NCI-H2029 treated with DMSO at 0.1 percent for 48 hours (cell line): ENCODE measurements at places on chromosomes 5 and 9.

GRCh38 chr5:172090976-172091547 is 84.6 kb upstream of the FBXW11 start:
- no peak for DNase-seq

DNA sequence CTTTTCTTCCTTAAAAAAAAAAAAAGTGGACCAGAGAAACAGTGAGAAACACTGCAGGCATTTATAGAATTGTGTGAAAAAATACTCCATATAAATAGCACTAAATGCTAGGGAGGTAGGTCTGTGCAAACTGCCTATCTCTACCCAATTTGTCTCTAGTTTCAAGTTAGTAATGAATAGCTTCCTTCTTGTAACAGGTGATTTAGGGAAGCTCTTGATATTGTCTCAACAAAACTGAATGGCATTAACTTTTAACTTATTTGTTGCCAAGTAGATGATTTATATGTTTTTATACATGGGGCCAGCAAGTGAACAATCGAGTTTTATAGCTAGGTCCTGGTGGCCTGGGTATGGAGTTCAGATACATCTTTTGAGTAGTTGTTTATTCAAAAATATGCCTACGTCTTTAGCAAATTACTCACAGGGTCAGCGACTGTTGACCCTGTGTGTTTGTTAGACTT is 283.6 kb downstream of the NR3C1 start:
- no peak for DNase-seq

DNA sequence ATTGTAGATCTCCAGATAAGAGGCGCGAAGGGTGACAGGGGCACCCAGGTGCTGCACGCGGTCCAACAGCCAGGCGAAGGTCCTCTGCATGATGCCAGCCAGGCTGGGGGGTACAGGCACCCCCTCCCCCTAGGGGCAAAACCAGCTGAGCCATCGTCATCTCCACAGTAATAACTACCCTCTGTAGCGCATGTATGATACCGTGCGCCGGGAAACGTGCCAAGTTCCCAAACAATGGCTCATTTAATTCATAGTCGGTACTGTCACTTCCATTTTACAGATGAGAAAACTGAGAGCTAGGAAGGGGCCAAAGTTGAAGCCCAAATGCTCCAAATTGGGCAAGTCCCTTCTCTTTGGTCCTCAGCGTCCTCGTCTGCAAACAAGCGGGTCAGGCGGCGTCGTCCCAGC is 1.5 kb downstream of the KIF12 start:
- DNase-seq, result no peak

- DNase-seq, result no peak
Measured at GRCh38 chr5:2832394-2832793, 80.9 kb upstream of the IRX2 start.

DNA sequence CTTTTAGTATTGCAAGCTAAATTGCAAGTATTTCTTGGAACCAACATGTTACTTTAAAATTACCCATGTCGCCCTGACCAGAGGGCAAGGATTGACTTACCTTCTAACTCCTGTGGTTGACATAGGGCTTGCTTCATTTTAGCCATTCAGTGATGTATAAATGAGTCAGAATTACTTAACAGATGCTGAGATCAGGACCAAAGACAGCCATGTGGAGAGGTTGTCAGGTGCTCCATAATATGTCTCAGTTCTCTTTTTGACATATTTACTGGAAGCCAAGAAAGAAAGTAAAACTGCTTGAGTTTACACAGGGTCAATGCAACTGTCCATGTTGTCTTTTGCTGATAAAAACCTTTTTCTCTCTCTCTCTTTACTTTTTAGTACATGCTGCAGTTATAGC is 33.2 kb downstream of the F2RL2 start:
- no peak for DNase-seq

- DNase-seq, result no peak
Measured at GRCh38 chr9:129478461-129478860, 142.4 kb downstream of the C9orf50 start.

- DNase-seq, result no peak
Measured at GRCh38 chr9:74499770-74500583, 2.8 kb downstream of the RORB start.

DNA sequence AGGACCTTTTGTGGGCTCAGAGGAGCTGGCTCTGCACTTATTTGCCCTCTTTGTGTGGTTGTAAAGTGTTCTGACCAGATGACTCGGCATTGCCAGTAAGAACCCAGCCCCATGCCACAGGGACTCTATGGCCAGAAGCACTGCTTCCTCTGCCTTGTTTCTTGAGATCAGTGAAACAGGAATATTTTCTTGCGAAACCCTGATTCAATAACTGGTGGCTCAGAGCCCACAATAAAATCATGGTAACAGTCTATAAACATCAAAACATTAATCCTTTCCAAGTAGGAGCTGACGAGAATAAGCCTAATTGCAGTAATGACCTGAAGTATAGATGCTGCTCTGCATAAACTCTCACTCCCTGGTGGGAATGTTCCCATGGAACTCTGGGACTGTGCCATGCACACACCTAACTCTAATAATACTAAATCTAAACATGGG is 344.3 kb downstream of the ZNF608 start:
- DNase-seq, result peak; percentile 70

DNA sequence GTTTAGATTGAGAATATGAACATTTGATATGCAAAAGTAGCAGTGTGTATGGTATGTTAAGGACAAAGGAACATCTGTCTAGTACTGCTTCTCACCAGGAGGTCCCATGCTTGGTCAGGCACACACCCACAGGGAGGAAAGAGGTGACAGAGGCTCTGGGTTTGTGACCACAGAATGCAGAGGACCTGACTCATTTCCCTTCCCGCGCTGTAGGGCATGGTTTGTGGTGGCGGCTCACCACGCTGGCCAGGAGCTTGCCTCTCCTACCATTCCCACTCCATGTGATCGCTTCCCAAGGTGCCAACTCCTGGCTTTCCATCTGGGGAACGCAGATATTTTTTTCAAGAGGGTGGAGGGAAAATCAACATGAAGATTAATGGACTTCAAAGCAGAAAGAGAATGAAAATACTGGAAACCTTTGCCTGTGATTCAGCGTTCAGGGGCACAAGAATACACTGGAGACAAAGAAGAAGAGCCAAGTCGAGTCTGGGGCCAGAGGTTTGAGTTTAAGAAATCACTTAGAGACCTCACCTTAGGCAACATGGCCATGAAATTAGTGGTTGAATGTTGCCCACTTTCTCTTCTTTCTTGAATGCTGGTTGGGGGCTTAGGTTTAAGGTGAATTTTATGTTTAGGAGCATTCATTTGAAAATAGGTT is 477.8 kb downstream of the CCDC171 start:
- no peak for DNase-seq

GRCh38 chr5:154258531-154259217 is 68.1 kb downstream of the GALNT10 start:
- DNase-seq, result no peak

DNA sequence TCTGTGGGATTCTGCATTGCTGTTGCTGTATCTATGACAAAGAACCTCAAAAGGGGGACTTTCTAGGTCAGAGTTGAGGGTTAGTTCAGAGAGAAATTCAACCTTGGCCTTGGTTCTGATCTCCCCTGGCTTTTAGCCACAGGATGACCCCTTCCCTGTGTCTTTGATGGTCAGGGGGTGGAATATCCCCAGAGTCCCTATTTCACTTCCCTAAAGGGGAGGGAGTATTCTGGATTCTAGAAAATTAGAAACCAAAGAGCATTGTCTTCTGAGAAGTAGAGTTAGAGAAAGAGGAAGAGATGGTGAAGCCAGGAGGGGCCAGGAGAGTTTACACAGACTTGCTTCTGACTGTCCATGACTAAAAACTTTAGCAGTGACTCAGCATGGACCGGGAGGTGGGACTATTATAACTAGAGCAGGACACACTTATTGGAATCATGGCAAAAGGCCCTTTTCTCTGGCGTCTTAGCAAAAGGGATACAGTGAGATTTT is 56.2 kb upstream of the LPAR1 start:
- DNase-seq, result no peak

DNA sequence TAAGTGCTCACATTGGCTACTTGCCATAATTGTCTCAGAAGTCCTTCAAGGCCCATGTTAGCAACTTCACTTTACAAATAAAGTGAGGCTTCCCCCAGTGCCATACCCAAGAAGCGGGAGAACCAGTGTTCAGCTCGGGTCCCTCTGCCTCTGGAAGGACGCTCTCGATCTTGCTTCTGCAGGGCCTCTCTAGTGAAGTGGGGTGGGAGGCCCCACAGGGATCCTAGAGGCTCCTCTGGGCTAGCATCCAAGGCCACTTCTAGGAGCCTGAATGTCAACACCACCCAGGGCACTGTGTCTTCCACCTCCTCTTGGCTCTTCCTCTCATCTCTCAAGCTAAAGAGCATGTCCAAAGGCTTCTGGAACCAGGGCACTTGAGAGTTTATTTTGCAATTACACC is 282.5 kb downstream of the GADD45G start:
- peak; percentile 81 for DNase-seq

DNA sequence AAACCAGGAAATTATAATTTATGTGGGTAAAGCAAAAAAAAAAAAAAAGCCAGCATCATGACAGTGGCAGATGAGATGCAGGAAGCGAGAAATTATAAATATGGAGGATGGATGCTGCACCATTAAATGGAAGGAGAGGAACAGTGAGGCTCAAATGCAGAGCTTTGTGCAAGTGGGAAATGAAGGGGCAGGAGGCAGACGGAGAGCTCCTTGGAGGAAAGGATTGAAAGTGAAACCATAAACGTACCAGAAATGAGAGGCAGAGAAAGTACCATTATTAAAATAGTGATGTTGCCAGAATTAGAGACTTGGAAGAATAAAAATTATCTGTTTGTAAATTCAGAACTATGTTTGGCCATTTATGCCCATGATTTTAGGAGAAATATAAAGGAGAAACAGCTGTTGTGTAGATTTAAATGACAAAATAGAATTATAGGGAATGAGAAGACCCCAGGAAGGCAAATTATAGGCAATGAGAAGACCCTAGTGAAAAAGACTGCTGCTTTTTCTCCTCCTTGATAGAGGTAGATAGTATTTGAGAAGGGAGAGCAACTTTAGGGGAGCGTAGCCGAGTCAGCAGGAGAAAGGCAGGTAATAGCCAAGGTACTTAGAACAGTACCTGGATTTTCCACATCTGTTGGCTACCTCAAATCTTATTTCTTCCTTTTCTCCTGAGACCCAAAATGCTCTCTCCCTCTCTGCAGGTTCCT is 341.0 kb upstream of the CD180 start:
- no peak for DNase-seq

- DNase-seq, result no peak
Measured at GRCh38 chr5:131285703-131286399, 22.0 kb downstream of the CDC42SE2 start.

DNA sequence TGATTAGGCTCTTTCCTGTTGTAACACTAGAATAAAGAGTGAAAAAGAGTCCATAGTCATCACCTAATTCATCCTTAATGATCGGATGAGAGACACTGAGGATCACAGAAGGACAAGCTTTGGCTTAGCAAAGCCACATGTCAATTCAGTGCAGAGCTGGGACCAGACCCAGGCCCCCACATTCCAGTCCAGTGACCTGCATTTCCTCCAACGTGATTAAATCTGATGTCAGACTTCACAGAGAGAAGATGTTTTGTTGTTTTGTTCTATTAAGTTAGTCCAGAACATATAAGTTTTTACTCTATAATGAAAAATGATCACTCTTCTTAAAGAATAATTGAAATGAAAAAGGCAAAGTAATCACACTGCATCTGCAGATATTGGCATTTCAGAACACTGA is 377.9 kb upstream of the PAPPA start:
- no peak for DNase-seq

- no peak for DNase-seq
Measured at GRCh38 chr9:91037511-91038482, 236.2 kb downstream of the SYK start.

DNA sequence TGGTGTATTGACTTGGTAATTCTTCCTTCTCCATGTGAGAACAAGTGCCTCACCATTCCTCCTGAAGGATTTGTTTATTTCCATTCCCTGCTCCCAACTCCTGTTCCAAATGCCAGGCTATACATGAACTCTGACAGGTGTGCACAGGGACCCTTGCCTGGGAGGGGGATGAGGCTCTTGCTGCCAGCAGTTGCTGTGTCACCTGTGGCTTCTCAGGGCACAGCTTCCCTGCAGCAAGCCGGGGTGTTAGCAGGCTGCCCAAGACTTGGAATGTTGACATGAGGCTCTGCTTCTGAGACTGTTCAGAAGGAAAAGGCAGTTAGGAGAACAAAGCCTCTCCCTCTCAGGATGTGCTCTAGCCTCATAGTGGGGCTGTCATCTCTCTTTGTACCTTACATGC is 131.3 kb downstream of the DOCK2 start:
- no peak for DNase-seq

- DNase-seq, result no peak
Measured at GRCh38 chr9:68706363-68707201, 1.5 kb downstream of the PIP5K1B start.

DNA sequence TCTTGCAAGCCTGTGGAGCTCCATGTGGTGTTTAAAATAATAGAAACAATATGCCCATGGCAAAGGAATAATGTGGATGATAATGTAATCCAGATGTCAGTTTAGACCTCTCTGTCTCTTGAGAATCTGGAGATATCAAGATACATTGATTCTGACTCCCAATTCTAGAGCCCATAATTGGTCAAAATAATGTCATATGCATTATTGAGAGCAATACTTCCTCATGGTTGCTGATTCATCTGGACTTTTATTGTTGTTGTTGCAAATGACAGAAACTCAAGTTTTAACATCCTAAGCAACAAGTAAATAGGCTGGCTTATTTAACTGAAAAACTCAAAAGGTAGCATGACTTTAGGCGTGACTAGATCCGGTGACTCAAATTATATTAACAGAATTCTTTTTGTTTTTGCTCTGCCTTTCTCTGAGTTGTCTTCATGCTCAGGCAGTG is 152.1 kb downstream of the PCSK1 start:
- DNase-seq, result no peak

DNA sequence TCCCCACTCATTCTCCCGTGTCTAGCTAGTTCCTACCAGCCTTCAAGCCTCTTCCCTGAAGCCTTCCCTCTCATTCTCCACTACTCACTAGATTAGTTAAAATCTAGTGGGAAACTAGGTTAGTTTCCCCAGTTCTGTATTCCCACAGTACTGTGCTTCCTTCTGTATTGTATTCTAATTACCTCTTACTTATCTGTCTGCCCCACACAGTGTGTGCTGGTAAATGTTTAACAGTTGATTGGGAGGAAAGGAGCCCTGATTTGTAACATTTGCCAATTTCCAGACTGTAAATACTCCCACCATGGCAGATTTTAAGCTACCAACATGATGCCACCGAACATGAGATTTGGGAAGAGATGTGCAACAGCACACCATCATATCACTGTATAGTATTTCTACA is 8.3 kb downstream of the KLHL3 start:
- DNase-seq, result no peak
